ENCODE measurements at places on chromosomes 3 and 15. TPM values are rescaled to one million over a fixed set of nuclear protein-coding genes. Genes with fewer than 3 reads are reported as not detected.

GRCh38 chr3:100107221-100107814 is 7.0 kb downstream of the FILIP1L start:
- DNase-seq = no peak

DNA sequence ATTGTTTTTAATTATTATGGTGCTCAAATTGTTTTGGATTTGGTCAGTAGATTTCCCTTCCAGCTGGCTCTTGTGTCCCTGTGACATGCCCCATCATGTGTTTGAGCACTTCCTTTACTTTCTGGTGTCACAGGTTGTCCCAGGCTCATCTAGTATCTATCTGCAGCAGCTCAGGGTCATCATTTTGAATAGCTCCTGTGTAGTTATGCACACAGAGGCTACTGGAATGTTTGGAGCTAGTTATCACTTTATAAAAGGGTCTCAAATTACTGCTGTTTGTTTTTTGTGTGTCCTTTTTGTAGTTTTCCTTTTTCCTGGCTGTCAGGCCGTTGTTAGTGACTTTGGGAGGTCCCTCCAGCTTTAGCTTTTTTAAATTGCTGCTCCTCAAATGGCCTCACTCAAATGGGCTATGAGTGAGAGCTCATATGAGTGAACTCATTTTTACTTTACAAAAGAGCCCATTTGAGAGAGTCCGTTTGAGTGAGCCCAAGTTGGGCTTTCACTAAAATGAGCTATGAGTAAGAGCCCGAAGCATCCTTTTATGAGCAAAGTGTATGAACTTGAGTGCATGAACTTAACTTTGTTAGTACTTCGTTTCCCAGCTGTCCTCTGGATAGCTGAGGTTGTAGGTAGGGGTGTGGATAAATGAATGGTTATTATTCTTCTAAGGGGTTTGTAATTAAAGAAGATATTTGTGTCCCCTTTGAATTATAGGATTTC is 43.8 kb downstream of the SQOR start:
- no peak for DNase-seq

DNA sequence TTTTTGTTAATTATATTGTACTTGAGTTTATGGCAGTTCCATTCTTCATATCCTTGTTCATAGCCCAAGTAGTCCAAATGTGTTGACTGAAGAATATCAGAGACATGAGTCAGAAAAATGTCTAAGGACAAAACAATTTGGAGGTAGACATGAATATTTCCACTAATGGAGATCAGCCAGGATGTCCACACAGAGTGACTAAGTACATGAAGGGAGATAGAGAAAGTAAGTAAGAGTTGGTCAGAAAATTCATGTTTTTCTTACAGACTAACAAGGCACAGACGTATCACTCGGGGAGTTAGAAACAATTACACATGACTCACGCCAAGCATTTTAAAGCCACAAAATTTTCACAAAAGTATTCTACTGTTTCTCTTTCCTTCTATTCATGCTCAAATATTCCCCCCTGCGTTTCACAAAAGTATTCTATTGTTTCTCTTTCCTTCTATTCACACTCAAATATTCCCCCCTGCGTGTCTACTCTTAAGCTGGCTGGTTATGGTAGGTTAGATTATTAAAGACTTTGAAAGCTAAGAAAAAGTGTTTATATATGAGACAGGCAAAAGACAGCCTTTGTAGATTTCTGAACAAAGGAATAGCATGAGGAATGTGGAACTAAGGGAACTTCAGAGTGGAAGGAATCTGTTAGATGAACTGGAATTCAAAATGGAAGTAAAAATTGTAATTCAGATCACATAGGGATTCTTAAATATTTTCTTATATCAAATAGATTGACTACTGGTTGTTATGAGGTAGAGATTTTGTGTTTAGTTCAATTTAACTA is 648.7 kb upstream of the CCDC54 start:
- DNase-seq = peak; percentile 93

- DNase-seq = no peak
Observed at GRCh38 chr3:150222691-150223489, 185.2 kb upstream of the TSC22D2 start.

Gene LRRN1
- total RNA-seq = not detected

DNA sequence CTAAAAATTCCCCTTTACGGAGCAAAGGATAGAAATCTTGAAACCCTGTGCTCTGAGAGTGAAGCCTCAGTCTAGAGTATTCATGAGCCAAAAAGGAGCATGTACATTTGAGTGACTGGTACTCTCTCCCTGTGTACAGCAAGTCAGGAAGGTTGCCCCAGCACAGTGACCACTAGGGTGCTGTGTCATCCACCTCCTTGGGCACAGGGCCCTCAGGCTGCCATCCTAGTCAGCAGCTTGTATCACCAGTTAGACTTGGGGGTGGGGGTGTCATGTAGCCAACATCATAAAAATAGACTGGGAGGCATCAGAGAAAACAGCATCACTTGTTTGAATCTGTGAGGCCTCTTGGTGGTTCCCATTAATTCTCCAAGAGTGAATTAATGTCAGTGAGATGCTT is 12.0 kb downstream of the NME9 start:
- DNase-seq = no peak

GRCh38 chr3:160797356-160797755 is 41.3 kb downstream of the PPM1L start:
- DNase-seq = no peak

GRCh38 chr15:80878867-80879250 is 99.7 kb downstream of the CEMIP start:
- no peak for DNase-seq

Gene LCTL
- not detected for total RNA-seq

DNA sequence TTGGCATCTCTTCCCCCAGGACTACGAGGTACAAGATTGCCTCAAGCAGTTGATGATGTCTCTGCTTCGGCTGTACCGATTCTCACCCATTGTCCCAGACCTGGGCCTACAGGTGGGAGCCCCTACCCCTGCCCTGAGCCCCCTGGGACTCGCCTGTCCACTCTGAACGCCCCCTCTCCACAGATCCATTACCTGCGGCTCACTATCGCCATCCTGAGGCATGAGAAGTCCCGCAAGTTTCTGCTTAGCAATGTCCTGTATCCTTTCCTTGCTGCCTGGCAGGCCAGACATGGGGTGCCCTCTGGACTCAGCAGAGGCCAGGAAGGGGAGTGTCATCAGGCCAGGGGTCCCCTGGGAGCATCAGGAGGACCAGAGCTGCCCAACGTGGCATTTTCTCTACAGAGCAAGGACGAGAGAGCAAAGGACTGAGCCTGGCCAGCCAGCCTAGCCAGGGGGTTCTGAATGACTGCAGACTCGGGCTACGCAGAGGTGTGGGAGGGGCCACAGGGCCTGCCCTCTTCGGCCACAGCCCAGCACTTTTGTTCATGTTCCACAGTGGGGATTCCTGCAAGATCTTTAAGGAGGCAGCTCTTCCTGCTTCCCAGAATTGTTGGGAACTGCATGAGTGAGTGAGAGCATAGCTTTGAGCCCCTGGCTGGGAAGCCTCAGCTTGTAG is 11.2 kb downstream of the RNF123 start:
- no peak for DNase-seq

GRCh38 chr3:43038010-43038409 is 58.9 kb downstream of the GASK1A start:
- no peak for DNase-seq

GRCh38 chr3:31252216-31253185 is 280.2 kb upstream of the STT3B start:
- DNase-seq = no peak

- DNase-seq = no peak
Observed at GRCh38 chr15:29140475-29141307, 128.9 kb downstream of the NSMCE3 start.

DNA sequence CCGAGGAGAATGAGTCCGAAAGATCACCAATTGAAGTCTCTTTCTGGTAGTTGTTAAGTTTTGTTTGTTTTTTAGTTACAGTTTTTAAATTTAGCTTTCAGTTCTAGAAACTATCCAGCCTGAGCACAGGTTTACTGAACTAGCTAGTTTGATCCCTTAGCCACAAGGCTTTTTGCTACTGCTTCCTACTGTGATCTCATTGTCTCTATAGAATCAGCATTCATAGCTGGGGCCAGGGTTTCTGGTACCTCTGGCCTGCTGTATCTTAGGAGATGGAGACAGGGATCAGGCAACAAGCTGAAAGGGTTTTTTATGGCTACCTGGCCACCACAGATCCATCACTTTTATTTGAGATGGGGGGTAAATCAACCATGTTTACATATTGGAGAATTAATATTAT is 37.0 kb downstream of the GOLM2 start:
- no peak for DNase-seq

Gene MUSTN1
- total RNA-seq = not detected

GRCh38 chr3:71511037-71511436 is 72.5 kb downstream of the FOXP1 start:
- DNase-seq = no peak

Gene SOX2
- total RNA-seq = not detected

Gene TMCO5A
- not detected for total RNA-seq

- DNase-seq = peak; percentile 91
Observed at GRCh38 chr3:15797642-15798303, at the start of gene ANKRD28. ANKRD28 (minus strand) TSS chr3:15797979; CDS start chr3:15796521, 1,458 bp downstream.

DNA sequence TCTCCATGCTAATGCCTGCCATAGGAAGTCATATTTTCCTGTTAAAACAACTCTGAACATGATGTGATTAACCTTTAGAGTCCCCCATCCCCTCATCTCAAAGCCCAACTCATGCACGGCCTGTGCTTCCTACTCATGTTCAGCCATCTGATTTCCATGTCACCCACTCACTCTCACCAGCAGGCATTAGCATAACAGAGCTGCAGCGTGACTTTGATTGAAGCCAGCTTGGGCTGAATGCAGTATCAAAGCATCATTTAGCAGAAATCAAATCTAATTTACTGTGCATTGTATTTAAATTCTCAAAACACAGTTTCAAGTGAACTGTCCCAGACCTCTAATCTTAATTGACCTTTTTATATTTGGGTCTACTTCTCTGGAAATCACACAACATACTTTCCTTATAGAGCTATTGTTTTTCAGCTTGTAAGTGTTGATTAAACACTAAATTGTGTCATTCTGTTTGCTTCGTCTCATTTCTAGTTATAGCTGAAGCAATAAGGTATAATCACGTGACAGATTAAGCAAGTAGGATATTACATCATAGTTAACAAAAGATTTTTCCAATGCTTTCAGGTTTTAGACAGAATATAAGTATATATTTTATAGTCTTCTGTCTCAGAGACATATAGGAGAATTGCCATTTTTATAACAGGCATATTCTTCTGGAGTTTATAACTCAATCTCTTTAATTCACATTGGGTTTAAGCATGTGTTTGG is 501.5 kb downstream of the ROBO2 start:
- DNase-seq = no peak

- no peak for DNase-seq
Observed at GRCh38 chr3:160598865-160599264, 33.5 kb upstream of the KPNA4 start.

Gene TMC3
- total RNA-seq = not detected

- DNase-seq = no peak
Observed at GRCh38 chr3:107668963-107669362, 146.2 kb downstream of the BBX start.

Gene CAV3
- not detected for total RNA-seq

GRCh38 chr3:14497321-14497720 is 42.8 kb downstream of the GRIP2 start:
- DNase-seq = no peak

DNA sequence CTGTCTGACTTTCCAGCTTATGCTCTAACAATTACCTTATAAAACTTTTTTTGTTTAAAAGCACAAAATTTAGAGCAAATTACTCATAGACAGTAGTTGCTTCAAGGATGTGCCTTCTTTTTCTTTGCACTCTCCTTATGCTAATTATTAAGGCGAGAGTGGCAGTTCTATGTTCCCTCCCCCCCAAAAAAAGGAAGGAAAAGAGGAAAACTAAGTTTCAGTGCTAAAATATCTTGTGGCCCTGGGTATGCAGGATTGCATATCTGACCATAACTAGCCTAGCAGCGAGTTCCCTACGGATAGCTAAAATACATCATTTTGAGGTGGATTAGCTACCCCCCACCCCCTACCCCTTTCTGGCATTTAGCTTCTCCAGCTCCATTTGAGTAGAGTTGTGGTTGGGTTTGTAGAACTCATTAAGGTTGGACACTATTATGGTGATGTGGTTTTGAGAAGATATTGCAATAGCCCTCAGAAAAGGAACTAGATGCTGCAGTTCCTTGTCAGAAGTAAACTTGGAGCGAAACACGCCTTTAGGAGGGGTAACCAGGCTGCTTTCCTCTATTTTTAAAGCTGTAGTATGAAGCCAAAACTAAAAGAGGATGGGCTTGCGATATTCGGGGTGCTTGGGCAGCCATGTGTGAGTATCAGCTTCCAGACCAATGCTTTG is 174.6 kb downstream of the AKAP13 start:
- DNase-seq = no peak

Gene ACAA1
- total RNA-seq = 40.3 TPM

Gene IL16
- total RNA-seq = 1.4 TPM

Gene NOX5
- total RNA-seq = not detected

GRCh38 chr3:13072600-13073325 is 466 bp downstream of the IQSEC1 start:
- DNase-seq = no peak

- DNase-seq = no peak
Observed at GRCh38 chr3:113630956-113631542, 65.4 kb downstream of the USF3 start.

GRCh38 chr3:8969241-8969640 is 6.0 kb upstream of the RAD18 start:
- no peak for DNase-seq

Gene GPR171
- total RNA-seq = not detected

Gene MYEF2
- total RNA-seq = 21.9 TPM

DNA sequence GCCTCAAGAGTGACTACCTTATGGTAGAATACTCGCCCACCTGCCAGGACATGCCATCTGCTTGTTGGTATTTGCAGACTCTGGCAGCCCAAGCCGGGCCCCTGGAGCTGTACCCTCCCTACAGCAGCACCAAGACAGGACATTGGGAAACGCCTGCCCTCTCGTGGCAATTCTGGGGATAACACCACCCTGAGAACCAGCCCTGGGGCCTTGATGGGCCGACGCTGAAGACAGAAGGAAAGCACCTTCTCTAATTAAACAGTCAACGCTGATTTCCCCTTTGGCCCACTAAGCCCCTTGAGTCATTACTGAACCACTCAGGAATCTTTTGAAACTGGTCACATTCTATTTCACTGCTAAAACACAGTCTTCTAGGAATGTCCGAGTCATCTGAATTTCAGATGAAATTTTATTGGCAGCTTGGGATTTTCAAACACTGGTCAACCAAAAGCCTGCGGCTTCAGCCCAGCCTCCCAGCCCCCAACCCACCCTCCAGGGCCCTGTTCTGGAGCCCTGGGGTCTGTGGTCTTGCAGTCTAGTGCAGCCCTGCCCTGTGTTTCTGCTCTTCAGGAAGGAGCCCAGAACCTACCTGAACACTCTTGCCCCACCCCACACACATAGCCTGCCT is 91.3 kb downstream of the TMEM266 start:
- peak; percentile 27 for DNase-seq

DNA sequence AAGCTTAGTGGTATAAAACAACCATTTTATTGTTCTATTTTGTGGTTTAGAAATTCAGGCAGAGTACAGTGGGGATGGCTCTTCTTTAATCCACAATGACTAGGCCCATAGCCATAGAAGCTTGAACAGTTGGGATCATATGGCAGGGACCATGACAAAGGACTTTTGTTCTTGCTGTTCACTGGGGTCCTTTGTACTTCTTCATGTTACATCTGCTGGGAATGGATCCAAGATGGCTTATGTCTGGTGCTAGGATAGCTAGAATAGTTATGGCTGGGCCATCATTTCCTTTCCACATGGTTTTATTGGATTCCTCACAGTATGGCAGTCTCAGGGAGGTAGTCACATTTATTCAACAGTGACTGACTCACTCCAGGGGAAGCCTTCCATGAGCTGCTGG is 427.9 kb upstream of the AGTR1 start:
- no peak for DNase-seq

Data from glomerular endothelial cell (primary cell).